ENCODE measurements at places on chromosomes 3 and 15.
A peak's percentile ranks its signal among the peaks of the same experiment; 100 is the strongest.

DNA sequence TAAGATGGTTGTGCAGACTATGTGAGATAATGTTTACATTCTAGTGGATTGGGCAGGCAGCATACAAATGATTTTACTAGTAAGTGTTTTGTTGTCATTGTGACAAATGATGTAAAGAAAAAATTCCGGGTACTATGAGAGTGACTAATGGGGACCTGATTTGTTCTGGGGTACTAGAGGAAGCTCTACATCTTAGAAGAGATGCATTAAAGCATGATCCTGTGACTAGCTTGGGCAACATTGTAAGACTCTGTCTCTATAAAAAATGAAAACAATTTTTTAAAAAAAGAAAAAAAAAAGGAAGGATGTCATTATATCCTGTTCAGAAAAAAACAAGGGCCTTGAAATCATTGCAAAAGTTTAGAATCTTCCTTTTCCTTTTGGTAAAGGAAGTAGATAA is 58.1 kb upstream of the MYRIP start:
- DNase-seq, result no peak

GRCh38 chr15:67521783-67522568 is 1.0 kb downstream of the C15orf61 start:
- no peak for DNase-seq

DNA sequence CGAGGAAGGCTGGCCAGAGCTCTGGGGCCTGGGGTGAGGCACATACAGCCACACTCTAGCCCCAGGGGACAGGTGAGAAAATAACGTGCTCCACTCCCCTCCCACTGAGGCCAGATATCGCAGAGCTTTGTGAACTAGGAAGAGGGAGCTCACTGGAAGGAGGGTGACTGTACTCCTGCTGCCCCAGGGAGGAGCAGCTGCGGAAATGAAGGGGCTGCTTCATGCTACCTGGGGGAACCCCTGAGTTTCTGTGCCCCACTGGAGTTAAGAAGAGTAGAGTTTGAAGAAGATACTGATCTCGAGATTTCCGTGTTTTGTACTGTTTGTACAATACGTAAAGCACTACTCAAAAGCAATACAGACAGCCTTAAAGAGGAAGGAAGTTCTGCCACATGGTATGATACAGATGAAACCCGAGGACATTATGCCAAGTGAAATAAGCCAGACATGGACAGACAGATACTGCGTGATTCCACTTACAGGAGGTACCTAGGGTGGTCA is 44.6 kb downstream of the CMTM6 start:
- DNase-seq, result no peak

- no peak for DNase-seq
Measured at GRCh38 chr3:182129740-182130139, 418.0 kb downstream of the SOX2 start.

- no peak for DNase-seq
Measured at GRCh38 chr15:54149115-54149531, 170.9 kb downstream of the UNC13C start.

GRCh38 chr3:46489875-46490274 is 7.9 kb upstream of the RTP3 start:
- DNase-seq, result no peak

GRCh38 chr3:40458473-40458872 is 1.3 kb downstream of the RPL14 start:
- no peak for DNase-seq

GRCh38 chr3:184656829-184657681 is 54.8 kb downstream of the MAGEF1 start:
- no peak for DNase-seq

DNA sequence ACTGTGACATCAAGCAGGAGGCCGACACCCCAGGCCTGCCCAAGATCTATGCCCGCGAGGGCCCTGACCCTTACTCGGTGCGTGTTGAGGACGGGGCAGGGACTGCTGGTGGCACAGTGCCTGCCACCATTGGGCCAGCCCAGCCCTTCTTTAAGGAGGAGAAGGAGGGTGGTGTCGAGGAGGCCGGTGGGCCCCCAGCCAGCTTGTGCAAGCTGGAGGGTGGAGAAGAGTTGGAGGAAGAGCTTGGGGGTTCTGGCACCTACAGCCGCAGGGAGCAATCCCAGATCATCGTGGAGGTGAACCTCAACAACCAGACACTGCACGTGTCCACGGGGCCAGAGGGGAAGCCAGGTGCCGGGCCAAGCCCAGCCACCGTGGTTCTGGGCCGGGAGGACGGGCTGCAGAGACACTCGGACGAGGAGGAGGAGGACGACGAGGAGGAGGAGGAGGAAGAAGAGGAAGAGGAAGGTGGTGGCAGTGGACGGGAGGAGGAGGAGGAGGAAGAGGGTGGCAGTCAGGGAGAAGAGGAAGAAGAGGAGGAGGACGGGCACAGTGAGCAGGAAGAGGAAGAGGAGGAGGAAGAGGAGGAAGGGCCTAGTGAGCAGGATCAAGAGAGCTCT is 5.4 kb downstream of the ZBTB47 start:
- DNase-seq, result no peak

DNA sequence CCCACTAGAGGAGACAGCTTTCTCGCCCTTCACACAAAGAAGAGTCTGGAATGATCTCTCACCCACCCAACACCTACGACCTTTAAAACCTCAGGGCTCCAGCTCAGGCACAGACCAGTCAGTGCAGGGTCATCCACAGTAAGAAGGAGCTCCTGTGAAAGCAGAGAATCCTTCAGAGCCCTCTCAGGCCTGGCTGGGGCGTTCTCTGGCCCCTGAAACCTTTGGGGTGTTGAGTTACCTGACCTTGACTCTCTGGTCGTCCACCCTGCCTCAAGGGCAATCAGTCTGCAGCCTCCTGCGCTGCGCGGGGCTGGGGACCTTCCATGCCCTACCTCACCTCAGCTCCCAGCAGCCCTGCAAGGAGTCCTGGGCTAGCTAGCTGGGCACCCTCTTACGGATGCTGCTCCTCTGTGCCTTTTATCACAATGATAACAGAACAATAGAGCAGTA is 106.2 kb downstream of the ADCY5 start:
- no peak for DNase-seq

GRCh38 chr3:57876632-57877031 is 120.5 kb downstream of the SLMAP start:
- no peak for DNase-seq

GRCh38 chr3:136235545-136235944 is 14.6 kb upstream of the PCCB start:
- DNase-seq, result no peak

DNA sequence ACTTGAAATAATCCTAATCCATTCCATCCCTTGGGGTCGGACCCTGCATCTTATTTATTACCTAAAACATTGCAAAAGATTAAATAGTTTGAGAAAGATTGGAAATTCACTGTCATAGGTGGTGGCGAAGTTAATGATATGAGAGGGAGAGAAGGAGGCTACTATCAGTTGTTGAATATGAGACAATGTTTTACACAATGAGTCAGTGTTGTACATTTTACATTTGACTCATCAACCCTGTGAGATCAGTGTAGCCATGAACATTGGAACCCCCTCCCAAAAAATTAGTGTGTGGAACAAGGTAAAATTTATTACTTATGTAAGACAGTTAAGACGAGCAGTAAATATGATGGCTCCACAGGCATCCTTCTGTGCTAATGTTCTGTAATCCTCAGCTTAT is 384.3 kb downstream of the MCTP2 start:
- no peak for DNase-seq

DNA sequence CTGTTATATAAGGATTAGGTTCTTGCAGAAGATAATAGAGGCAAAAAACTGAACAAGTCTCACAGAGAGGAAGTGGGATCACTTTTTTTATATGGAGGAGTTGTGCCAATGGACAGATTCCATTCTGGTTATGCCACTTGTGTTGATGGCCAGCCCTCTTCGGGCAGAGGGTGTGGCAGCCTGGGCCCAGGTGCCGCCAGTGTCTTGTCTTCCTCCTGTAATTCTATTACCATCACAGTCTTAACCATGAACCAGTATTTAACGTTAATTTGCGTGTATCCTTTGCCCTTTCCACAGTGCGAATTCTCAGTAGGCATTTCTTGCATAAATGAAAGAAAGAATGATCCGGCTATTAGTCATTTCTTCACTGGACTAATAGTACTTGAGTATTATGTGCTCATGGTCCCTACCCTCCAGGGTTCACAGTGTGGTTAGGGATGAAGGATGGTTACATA is 7.0 kb upstream of the USP4 start:
- no peak for DNase-seq

- no peak for DNase-seq
Measured at GRCh38 chr15:49075881-49076280, 29.6 kb upstream of the SECISBP2L start.

DNA sequence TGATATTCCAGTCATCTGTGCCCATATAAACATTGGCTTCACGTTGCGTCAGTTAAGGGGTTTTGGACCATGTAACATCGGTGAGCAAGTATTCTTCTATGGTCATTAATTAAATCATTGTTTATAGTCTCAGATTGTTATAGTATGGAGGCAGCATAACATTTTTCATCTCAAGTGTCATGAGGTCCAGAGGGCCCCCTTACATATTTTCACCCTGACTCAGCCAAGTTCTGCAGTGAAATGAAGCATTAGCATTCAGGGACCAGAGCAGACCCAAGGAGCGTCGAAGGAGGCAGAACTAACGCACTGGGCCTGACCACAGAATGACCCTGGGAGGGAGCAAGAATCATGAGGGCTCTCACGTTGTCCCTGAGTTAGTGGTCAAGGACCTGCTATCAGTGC is 171.5 kb downstream of the LRTM1 start:
- no peak for DNase-seq

- DNase-seq, result no peak
Measured at GRCh38 chr3:111081008-111081545, 9.5 kb downstream of the NECTIN3 start.

GRCh38 chr3:114447545-114447944 is 153.7 kb downstream of the TIGIT start:
- DNase-seq, result no peak

GRCh38 chr3:54240-54639 is 142.3 kb upstream of the CHL1 start:
- DNase-seq, result no peak

- DNase-seq, result no peak
Measured at GRCh38 chr3:176765382-176765900, 431.8 kb downstream of the TBL1XR1 start.

GRCh38 chr3:42267878-42268277 is 1.9 kb upstream of the CCK start:
- DNase-seq, result no peak

GRCh38 chr3:119427669-119428068 is 35.7 kb downstream of the TMEM39A start:
- no peak for DNase-seq

DNA sequence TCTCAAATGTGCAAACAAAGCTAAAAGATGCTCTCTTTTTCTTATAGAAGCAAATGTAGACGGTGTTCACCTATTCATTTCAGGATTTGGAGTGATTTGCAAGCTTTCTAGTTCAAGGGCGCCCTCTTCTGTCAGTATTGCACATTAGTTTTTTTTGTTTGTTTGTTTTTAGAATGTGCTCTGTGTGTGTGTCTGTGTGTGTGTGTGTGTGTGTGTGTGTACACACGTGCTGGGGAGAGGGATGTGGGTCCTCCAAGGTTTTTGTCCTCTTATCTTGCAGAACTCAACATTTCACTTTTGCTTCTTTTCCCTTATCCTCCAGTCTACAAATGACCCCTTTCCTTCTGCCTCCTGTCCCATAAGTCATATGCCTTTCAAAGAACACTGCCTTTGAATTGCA is 23.5 kb downstream of the DNAH1 start:
- peak; percentile 48 for DNase-seq

- no peak for DNase-seq
Measured at GRCh38 chr3:55169161-55169560, 241.3 kb upstream of the LRTM1 start.

DNA sequence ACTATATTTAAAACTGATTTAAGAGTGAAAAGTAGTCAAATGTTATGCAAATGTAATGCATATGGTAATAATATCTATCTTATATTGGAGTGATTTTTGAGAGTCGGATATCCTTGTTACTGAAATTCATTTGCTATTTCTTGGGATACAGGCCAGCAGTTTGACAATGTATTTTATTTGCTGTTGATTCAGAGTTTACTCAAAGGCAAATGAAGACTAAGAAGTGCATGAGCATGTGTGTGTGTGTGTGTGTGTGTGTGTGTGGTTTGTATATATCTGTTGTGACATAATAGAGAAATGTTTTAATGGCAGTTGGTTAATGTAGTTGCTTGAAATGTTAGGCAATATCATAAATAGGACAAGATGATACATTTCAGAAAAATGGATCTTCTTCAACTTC is 39.0 kb downstream of the UNC13C start:
- no peak for DNase-seq

- DNase-seq, result no peak
Measured at GRCh38 chr15:38714309-38715072, 149.9 kb upstream of the RASGRP1 start.
